Esophagus squamous epithelium (tissue), 5 donors: ENCODE measurements at places on chromosomes 13 and 19.

GRCh38 chr13:23348262-23349127 is 85.0 kb downstream of the SACS start:
- DNase-seq, result no peak

GRCh38 chr13:91313103-91313502 is 34.4 kb upstream of the MIR17HG start:
- DNase-seq, result no peak

DNA sequence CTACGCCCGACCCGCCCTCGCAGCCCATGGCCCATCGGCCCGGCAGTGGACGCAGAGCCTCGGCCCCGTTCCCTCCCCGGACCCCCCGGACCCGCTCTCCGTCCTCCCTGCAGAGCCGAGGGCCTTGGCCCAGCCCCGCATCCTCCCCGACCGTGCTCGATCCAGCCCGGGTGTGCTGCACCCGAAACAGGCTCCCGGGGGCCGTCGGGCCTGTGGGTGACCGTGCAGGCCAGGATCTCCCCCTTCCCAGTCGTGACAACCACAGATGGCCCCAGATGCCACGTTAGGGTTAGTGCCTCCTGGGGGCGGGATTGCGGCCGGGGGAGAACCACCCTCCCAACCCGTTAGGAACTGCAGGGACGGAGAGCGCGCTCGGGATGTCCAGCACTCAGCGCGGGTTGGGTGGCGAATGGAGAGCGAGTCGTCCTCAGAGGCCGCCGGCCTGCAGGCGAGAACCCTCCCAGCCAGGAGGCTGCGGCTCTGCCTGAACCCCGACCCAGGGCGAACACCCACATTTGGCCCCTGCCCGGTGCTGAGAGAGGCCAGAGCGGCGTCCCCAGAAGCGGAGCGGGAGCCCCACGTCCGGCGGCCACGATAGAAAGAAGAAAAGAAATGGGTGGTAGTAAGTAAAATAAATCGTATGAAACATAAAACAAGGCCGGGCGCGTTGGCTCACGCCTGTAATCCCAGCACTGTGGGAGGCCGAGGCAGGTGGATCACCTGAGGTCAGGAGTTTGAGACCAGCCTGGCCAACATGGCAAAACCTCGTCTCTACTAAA is 6.7 kb upstream of the MADCAM1 start:
- no peak for DNase-seq

- DNase-seq, result no peak
Observed at GRCh38 chr13:106987427-106987785, 419.5 kb upstream of the ARGLU1 start.

DNA sequence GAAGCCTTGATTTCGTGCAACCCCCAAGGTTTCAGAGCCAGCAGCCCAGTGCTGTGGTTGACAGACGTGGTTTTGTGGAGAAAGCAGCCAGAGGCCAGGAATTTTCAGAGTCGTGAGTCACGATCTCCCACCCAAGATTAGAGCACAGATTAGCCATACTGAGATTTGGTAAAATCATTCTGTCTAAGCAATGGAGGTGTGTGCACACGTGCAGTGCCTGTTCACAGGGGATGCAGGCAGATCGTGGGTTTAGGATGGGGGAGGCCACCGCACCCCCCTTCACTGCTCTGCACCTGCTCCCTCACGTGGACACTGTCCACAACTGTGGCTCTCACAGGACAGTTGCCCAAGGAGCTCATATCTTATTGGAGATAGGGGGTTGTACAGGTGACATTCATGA is 46.6 kb upstream of the GPR183 start:
- no peak for DNase-seq

- no peak for DNase-seq
Observed at GRCh38 chr13:114173745-114174144, 5.3 kb upstream of the CFAP97D2 start.

GRCh38 chr13:46906405-46906804 is 9.6 kb upstream of the HTR2A start:
- DNase-seq, result no peak

DNA sequence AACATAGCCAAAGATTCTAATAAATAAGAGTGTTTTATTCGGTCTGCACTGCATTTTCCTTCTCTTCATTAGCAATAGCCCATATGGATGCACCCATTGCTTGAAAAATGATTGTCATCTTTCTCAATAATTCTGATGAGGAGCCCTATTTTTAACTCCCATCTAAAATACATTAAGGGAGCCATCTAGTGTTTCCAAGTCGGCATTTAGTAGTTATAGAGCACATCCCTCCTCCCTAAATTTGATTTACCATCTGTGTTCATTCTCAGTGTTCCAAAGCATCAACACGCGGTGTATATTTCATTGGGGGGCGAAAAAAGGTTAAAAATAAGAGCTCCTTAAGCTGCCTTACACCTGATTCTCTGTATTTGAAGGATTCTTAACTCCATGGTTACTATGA is 119.2 kb upstream of the IPO5 start:
- DNase-seq, result no peak
